ENCODE measurements at places on chromosomes 7 and 10.

- no peak for DNase-seq
These were observed 66.4 kb upstream of the ZNF804B start for GRCh38 chr7:88693131-88693530.

DNA sequence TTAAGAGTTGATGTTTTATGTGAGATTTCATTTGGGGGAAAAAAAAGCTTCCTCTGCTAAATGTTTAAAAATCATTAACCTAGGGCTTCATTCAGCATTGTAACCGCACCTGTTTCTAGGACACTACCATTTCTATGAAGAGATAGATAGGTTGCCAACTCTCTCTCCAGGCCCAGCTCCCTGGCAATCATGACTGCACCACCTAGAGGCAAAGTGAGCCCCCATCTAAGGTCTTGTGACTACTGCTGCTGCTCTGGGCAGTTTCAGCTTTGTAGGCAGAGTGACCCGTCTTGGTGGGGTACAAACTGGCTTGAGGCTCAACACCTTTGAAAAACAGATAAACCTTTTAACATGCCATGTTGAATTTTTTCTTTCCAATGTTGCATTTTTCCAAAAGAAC, 27.3 kb upstream of the MRC1 start:
- DNase-seq, result no peak

DNA sequence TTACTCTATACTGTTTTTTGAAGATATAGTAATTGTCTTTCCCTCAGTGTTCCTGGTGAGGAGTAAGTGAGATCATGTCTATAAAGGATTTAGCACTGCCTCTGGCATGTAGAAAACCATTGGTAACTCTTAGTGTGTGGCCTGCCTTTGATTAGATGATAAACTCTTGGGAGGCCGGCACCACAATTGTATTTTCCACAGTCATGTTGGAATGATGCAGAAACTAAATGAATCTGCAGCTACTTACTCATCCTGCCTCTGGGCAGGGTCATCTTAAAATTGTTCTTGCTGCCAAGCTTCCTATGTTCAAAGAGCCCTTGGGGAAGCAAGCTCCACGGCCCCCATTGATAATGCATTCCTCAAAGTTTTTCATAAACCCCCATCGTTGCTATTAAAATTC, 204.6 kb downstream of the ANKRD7 start:
- no peak for DNase-seq

- DNase-seq, result peak; percentile 26
These were observed 36.3 kb downstream of the GARS1 start for GRCh38 chr7:30630986-30631385.

- no peak for DNase-seq
These were observed 62.8 kb upstream of the GJD4 start for GRCh38 chr10:35542303-35542702.

DNA sequence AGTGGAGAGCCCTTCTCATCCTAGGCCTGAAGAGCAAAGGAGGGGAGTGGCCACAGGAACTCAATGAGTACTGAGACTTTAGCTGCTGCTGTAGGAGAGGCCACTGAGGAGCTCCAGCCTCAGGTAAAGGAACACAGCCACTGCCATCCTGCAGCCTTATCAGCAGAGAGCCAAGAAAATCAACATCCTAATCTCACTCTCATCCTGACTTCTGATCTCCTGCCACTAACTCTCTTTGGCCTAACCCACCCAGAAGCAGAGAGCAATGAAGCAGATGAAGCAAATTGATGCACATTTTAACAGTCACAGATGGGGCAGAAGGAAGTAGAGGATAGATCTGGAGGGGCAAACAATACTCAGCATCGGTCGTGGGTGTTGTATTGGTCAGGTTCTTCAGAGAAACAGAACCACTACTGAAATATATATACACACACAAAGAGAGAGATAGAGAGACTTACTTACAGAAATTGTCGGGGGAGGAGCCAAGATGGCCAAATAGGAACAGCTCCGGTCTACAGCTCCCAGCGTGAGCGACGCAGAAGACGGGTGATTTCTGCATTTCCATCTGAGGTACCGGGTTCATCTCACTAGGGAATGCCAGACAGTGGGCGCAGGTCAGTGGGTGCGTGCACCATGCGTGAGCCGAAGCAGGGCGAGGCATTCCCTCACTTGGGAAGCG, 297.6 kb downstream of the MTERF1 start:
- no peak for DNase-seq

DNA sequence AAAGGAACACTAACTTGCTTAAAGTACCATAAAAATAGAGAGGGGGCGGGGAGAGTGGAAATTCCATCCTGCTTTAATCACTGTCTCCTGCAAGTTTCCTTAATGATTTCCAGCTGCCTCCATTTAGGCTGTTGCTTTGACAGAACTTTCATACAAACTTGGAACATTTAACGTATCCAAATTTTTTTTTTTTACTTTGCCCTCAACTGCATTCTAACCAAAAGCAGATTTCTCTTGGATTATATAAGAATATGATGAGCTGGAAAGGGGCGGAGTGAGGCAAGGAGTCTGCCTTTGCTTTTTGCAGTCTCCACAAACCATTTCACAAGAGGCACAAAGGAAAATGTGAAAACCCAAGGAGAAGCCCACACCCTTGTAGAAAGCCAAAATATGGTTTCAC, 46.6 kb upstream of the COL1A2 start:
- DNase-seq, result no peak

GRCh38 chr7:52501696-52502095, 533.7 kb upstream of the POM121L12 start:
- no peak for DNase-seq

DNA sequence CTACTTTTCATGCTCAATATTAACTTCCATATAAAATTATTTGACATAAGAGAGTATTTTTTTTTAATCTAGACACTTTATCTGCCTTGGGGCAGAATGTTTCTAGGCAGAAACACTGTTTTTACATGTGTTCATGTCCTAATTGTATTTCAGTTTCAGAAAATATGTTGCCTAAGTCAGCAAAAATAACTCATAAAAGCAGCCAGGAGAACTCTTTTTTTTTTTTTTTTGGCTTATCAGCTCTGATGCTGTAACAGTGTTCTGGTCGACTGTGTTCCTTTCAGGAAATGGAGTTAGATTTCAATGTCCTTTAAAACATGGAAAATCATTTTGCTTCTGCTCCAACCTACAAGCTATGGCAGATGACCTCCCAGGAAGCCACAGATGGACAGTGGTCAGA, 63.2 kb upstream of the OPALIN start:
- DNase-seq, result no peak

- DNase-seq, result no peak
These were observed 167.0 kb downstream of the FANK1 start for GRCh38 chr10:126063353-126063791.

- DNase-seq, result no peak
These were observed 556.1 kb upstream of the AUTS2 start for GRCh38 chr7:69042138-69042537.

GRCh38 chr7:119664601-119665000, 608.4 kb upstream of the KCND2 start:
- DNase-seq, result no peak

DNA sequence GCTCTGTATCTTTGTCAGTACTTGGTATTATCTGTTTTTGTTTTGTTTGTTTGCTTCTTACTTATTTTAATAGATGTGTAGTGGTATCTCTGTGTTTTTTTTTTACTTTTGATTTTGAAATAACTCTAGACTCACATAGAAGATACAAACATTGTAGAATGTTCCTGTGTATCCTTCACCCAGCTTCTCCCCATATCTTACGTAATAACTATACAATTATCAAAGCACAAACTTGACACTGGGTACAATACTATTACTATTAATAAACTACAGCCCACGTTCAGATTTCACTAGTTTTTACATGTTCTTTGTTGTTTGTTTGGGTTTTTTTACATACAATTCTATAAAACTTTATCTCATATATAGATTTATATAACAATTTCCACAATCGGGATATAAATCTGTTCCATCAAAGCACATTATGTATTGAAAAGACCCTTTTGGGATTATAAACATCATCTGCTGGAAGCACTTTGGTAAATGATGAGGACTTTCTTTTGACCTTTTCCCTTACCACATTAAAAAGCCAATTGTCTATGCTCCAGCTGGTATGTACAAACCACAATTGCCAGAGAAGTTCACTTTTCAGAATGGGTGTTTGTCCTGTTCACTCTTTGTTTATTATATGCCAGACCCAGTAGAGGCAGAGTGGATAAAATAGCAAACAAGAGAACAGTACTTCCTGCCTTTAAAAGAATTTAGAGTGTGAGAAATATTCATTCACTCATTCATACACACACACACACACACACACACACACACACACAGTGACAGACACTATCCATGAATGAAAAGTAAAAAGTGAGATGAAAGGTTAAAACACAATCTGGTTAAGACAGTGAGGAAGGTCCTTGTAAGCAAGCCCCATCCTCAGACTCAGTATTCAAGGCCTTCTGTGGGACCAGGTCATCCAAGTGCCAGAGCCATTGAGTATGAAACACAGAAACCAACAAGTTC, 113.0 kb downstream of the SGMS1 start:
- no peak for DNase-seq

DNA sequence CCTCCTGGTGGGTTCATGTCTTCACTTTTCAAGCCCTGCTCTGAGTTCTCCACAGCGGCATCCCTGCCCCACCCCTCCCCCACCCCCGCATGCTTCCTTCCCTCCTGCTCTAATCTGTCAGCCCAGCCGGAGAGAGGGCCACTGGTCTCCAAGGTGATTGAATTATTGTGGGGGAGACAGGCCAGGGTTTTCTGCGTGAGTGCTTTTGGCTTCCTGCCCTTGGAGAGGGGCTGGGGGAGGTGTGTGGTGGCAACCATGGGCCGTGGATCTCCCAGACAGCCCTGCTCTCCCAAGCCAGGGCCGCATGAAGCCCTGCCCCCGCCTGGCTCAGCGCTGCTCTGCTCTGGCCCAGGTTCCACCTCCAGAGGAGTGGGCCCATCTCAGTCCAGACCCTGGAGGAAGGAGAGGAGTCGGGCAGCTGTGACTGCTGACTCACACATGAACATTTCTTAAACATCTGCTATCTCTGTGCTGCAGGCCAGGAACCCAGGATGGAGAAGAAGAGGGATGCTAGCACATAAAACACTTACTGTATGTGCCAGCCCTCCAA, 109.9 kb downstream of the ZMIZ1 start:
- DNase-seq, result peak; percentile 29

- DNase-seq, result no peak
These were observed 5.5 kb downstream of the PFKP start for GRCh38 chr10:3072641-3073360.

DNA sequence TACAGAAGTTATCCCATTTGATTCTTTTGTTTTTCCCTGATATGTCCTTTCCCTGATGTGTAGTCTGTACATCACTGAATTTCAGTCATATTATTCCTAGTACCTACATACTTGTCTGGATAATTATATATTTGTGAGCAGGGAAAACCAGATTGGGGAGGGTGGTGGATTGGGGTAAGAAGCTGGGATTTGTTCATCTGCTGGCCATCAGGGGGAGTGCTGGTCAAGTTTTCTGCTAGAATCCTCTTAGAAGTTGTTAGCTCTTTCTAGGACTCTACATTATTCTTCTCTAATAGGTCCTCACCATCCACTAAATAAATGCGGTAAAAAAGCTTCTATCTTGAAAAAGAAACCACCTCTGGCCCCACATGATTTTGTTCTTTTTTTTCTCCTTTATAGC, 232.7 kb upstream of the TAC1 start:
- no peak for DNase-seq

GRCh38 chr10:477620-478019, 211.8 kb downstream of the DIP2C start:
- no peak for DNase-seq

DNA sequence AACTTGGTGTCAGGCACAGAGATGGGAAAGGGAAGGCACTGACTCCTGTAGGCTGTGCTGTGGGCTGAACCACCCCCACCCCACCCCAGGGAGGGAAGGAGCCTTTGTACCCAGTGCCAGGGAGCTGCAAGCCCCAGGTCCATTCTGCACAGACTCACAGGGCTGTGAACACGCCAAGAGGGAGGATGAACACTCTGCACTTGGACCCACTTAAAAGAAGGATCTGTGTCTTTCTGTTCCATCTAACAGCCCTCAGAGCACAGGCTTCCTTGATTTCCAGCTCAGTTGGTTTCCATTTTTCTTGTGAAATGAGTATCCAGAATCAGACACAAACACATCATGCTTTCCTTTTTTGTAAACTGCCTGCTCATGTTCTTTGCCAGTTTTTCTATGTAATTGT, 84.9 kb downstream of the GRB10 start:
- DNase-seq, result no peak

DNA sequence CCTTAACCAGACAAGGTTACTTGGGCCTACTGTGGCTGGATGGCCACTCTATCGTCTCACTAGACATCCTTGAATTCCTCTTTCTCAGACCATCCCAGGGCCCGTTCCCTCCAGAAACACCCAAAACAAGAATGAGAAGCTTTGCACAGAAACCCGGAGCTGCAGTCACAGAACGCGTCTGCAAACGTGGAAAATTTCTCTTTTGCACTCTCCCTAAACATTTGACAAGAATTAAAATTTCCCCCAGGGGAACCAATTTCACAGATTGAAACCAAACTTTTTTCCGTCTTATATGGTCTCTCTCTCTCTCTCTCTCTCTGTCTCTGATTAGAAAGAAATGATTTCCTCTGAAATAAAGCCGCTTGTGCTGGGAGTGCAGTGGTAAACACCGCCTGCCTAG, 120.7 kb downstream of the MKX start:
- no peak for DNase-seq

DNA sequence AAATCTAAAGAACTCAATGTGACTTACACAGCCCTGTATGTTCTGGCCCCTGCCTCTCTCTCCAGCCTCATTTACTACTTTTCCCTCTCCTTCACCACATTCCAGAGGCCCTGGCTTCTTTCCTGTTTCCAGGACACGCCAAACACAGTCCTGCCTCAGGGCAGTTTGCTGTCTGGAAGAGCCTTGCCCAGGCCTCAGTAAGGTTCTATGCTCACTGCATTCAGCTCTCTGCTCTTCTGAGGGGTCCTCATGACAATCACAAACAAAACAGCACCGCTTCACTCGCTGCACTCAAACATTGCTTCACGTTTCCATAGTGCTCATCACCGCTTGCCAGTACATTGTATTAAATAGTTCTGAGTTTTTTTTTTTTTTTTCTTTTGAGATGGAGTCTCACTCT, 35.1 kb upstream of the GARS1 start:
- no peak for DNase-seq

- no peak for DNase-seq
These were observed 43.6 kb downstream of the SYPL1 start for GRCh38 chr7:106068538-106068961.

GRCh38 chr10:98956576-98957260, 278.9 kb downstream of the HPSE2 start:
- no peak for DNase-seq

GRCh38 chr10:66292456-66292855, 633.4 kb upstream of the LRRTM3 start:
- no peak for DNase-seq

- no peak for DNase-seq
These were observed 610.1 kb downstream of the LRMDA start for GRCh38 chr10:76041551-76041950.

GRCh38 chr7:18976715-18977471, 140.5 kb downstream of the TWIST1 start:
- no peak for DNase-seq

- DNase-seq, result no peak
These were observed 5.2 kb downstream of the NAMPT start for GRCh38 chr7:106279425-106280197.

- no peak for DNase-seq
These were observed 25.6 kb upstream of the ERCC6 start for GRCh38 chr10:49564461-49565009.
